ENCODE measurements at places on chromosomes 1 and 21.
A peak's percentile ranks its signal among the peaks of the same experiment; 100 is the strongest.

DNA sequence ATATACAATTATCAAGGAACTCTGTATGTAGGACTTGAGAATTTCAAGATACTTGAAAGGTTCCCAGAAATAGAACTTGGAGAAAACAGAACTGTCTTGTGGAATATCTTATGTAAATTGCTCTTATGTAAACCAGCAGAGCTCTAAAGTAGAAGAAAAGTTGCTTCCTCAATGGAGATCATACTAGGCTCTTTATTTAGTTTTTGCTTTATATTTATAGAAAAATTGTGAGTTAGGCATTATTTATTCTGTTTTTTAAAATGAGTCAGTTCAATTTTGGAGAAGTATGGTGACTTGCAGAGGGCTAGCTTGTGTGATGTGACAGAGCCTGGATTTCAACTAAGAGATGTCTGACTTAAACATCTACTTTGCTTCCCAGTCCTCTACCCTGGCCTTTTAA is 40.4 kb downstream of the ATP6V1G3 start:
- no peak for DNase-seq

- DNase-seq, result no peak
Measured at GRCh38 chr1:33394770-33395169, 36.1 kb downstream of the PHC2 start.

DNA sequence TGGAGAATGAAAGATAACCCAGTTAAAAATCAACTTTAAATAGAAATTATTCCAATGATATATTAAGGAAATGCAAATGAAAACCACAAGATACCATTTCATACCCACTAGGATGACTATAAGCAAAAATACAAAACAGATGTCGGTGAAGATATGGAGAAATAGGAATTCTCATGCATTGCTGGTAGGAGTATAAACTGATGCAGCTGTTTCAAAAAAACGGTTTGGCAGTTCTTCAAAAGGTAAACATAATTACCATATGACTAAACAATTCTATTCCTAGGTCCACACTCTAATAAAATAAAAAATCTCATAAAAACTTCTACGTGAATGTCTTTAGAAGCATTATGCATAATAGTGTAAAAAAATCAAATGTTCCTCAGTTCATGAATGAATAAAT is 763.3 kb upstream of the BRINP3 start:
- no peak for DNase-seq

GRCh38 chr1:42381280-42381673 is 685 bp downstream of the RIMKLA start:
- DNase-seq, result no peak

GRCh38 chr1:45677751-45678245 is 8.5 kb downstream of the GPBP1L1 start:
- DNase-seq, result no peak

- no peak for DNase-seq
Measured at GRCh38 chr1:33624261-33624990, 152.0 kb downstream of the ZSCAN20 start.

DNA sequence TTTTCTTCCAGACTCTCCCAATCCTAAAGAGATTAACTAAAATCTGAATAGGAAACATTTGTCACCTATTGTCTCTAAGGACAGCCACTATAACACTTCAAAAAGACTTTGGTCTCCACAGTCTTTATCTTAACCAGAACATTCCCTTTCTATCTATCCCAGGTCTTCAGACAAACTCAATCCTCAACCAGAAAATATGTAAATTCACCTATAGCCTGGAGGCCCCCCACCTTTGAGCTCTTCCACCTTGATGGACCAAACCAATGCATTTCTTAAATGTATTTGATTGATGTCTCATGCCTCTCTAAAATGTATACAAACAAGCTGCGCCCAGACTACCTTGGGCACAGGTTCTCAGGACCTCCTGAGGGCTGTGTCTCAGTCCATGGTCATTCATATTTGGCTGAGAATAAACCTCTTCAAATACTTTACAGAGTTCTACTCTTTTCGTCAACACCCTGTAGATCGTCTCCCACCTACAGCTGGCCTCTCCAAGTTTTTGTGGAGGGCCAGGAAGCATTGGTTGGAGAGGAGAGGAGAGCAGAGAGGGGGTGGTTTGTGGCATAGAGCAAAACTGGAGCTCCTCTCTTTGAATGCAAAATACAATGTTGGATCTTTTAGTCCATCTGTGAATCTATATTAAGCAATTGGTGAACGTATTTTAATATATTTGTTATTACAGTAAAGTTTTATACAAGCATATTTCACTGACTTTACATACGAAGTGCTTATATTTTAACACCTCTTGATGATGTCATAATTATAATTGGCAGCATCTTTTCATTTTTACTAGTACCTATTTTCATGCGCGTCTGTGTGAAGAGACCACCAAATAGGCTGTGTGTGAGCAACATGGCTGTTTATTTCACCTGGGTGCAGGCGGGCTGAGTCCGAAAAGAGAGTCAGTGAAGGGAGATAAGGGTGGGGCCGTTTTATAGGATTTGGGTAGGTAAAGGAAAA is 230.7 kb upstream of the DUSP10 start:
- no peak for DNase-seq

- no peak for DNase-seq
Measured at GRCh38 chr1:174393885-174394284, 53.9 kb upstream of the GPR52 start.

DNA sequence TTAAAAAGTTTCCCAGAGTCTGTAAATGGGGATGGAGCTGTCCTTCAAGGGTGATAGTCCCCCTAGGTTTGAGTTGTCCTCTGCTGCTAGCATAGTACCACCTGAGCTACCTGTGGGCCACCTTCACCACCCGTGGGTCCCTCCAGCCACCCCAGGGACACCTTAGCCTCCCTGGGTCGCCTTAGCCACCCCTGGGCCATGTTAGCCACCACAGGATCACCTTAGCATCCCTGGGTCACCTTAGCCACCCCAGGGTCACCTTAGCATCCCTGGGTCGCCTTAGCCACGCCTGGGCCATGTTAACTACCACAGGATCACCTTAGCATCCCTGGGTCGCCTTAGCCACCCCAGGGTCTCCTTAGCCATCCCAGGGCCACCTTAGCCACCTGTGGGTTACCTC is 67.1 kb downstream of the ADARB1 start:
- DNase-seq, result no peak

GRCh38 chr1:236181059-236181458 is 38.7 kb downstream of the GPR137B start:
- DNase-seq, result no peak

- peak; percentile 70 for DNase-seq
Measured at GRCh38 chr1:156140879-156141707, 12.3 kb upstream of the SEMA4A start.

- DNase-seq, result no peak
Measured at GRCh38 chr1:37858931-37859506, 373 bp downstream of the MTF1 start.

GRCh38 chr21:17513214-17514123 is 626 bp downstream of the CXADR start:
- DNase-seq, result peak; percentile 19

- DNase-seq, result no peak
Measured at GRCh38 chr21:38494703-38495102, 3.6 kb downstream of the ERG start.

GRCh38 chr1:168726281-168726680 is 2.7 kb downstream of the DPT start:
- DNase-seq, result no peak

DNA sequence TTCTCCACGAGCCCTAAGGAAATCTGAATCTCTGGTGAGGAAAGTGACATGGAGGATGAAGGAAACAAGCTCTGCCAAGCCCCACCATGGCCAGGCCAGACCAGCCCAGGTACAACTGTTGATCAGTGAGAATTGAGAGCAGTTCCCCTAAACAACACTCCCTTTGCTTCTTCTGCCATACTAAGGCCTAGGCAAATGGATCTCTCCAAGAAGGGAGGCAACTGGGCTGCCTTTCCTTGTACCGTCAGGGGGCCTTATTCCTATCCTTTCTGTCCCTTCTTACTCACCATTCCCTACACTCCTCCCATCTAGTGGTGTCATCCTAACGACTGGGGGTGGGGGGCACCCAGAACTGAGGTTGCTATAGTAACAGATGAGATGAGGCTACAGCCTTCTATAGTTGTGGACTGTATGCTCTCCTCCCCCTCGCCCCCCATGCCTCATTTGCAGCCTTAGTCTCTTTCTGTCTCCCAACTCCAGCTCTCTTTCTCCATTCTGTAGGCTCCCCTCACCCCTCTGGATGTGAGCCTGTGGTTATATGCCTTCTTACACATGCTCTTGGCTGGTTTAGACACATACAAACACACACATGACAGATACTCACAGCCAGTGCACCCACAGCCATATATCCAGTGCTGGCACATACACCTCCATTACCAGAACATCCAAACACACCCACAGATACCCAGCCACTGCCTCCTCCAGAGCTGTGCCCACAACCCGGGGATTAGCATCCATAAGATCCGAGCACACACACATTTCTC is 3.6 kb downstream of the PEA15 start:
- DNase-seq, result no peak

DNA sequence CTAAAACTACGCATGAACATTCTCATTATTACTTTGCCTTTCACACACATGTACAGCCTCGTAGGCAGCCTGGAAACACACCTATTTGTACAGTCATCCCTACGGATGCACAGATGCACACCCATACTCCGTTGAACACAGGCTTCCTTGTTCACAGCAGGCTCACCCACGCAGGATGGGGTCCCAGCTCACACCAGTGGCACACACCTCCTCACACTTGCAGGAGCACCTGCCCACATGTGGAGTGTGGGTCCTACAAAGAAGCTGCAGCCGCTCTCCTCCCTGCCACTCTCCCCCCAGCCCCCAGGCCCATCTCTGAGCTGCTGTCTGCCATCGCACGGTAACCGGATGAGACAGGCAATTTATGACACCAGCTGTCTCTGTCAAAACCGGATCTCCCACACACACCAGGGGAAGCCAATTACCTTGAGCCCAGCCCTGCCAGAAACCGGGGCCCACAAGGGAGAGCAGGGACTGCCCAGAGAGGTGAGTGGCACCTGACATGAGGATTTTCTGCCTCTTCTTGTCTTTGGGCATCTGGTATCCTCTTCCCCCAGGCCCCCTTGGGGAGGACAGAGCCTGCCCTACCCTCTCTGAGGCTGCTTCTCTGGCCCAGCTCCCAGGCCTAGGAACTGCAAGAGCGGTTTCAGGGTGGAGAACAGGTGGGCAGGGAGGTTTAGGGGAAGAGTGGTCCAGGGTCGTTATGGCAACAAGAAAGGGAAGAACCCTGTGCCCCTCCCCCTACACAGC is 175.4 kb downstream of the IGSF21 start:
- DNase-seq, result peak; percentile 32

DNA sequence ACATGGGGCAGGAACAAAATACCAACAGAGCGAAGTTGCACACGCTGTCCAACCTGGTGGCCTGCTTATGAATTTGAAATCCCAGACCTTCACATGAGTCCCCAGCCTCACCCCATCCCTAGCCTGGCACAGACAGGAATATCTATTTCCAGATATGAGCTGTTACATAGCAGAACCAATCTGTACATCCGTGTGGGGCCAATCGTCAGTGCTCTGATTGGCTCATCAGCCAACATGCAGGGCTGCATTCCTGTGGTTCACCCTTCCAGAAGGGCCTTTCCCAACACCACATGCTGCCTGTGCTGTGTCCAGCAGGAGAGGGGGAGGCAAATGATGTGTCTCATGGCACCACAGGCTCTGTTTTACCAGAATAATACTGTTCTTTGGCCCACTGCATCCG is 31.3 kb downstream of the CCN1 start:
- no peak for DNase-seq

DNA sequence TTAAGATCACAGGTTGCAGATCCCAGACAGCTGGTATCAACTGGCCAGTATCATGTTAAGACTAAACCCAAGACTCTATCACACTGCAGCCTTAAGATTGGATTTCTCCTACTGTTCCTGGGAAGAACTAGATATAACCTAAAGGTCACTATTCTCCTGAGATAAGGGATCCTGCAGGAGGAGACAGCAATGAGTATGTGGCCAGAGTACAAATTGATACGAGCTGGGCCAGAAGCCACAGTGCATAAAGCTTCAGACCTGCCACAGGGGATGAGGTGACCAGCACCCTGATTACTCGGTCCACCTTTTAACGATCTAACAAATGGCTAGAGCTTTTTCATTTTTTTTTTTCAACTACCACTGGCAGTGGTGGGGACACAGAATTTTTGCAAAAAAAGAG is 31.0 kb downstream of the HSD3B1 start:
- DNase-seq, result no peak

GRCh38 chr1:172496678-172497077 is 36.3 kb upstream of the SUCO start:
- DNase-seq, result no peak

DNA sequence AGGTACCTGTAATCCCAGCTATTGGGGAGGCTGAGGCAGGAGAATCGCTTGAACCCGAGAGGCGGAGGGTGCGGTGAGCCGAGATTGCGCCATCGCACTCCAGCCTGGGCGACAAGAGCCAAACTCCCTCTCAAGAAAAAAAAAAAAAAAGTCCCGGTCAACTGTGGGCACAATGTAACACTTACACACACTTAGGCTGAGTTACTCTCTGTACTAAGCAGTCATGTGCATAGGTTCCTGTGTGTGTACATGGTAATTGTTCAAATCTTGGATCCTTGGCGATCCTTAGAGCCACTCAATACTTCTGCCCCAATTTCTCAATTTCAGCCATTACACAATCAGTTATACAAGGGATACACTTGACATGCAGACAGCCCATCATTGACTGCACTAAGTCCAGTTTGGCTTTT is 11.6 kb downstream of the SDCCAG8 start:
- no peak for DNase-seq

DNA sequence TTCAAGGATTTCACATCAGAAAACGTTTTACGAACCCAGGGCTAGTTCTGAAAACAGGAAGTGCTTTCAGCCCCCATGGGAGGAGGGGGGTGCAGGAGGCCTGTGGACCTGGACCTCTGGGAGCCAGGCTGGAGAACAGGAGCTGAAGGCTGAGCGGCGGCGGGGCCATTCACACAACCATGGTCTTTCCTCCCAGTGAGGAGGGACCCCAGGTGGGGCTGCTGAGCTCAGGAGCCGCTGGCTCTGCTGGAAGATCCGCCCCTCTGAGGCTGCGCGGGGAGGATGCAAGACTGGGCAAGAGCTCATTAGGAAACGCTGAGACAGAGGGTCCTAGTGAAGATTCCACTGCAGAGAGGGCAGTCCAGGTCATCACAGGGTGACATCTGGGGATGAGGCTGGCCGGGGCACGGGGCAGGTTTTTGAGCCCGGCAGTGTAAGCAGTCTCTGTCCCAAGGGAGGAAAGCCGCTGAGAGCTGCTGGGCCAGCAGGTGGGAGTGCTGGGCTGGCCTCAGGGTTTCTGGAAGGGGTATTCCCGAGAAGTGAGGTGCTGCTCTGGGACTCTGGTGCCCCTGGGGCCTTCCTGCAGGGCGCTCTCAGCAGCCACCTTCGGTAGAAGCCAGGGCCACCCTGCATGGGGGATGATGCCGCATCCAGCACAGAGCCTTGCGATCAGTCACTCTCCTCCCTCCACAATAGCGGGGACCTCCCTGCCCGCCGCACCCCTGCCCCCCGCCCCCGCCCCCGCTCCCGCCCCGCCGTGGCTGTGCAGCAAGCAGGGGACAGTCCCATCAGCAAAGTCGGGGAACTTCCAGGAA is 7.5 kb downstream of the MX2 start:
- no peak for DNase-seq

- no peak for DNase-seq
Measured at GRCh38 chr1:111474106-111474505, 322 bp downstream of the C1orf162 start.

- peak; percentile 80 for DNase-seq
Measured at GRCh38 chr1:53543130-53543777, 84.1 kb downstream of the DMRTB1 start.
